ENCODE measurements at places on chromosomes 16 and 17. TPM values are rescaled to one million over a fixed set of nuclear protein-coding genes. Genes with fewer than 3 reads are reported as not detected.

Gene TEDC2
- total RNA-seq, result 26.5 TPM

- H3K4me3 ChIP-seq, result no peak overlapping the region
- peaks cover 32% of the 10 kb centered on the region for H3K36me3 ChIP-seq
- DNase-seq, result no peak
- H3K27me3 ChIP-seq, result no peaks in the 10 kb centered on the region
Observed at GRCh38 chr17:81258292-81258691, 19.2 kb downstream of the NDUFAF8 start.

GRCh38 chr17:75590314-75590761 lies 2.7 kb downstream of the MYO15B start:
- peaks cover 33% of the 10 kb centered on the region for H3K4me1 ChIP-seq
- no peak overlapping the region for H3K27ac ChIP-seq
- no peak for DNase-seq
- H3K36me3 ChIP-seq, result no peaks in the 10 kb centered on the region

- H3K36me3 ChIP-seq, result no peaks in the 10 kb centered on the region
- H3K27me3 ChIP-seq, result peaks cover 45% of the 10 kb centered on the region
- H3K4me3 ChIP-seq, result no peak overlapping the region
Observed at GRCh38 chr16:55398762-55399161, 74.8 kb downstream of the IRX6 start.

DNA sequence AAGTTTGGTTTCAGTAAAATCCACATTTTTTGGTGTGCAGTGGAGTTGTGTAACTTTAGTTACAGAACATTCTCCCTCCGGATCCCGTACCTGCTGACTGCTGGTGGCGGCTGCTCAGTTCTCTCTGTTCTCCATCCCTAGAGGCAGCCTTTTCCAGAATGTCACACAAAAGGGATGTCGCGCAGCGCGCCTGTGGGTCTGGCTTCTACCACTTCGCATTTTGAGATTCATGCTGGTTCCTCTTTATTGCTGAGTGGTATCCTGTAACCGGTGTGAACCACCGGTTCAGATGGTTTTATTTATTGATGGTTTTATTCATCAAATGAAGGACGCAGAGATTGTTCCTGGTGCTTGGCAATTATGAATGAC lies 981 bp upstream of the CEP131 start:
- H3K27ac ChIP-seq, result peak overlapping the region; percentile 61
- DNase-seq, result no peak
- H3K4me1 ChIP-seq, result peaks cover 29% of the 10 kb centered on the region
- H3K36me3 ChIP-seq, result peaks cover 8% of the 10 kb centered on the region
- no peak overlapping the region for H3K4me3 ChIP-seq
- no peaks in the 10 kb centered on the region for H3K27me3 ChIP-seq

DNA sequence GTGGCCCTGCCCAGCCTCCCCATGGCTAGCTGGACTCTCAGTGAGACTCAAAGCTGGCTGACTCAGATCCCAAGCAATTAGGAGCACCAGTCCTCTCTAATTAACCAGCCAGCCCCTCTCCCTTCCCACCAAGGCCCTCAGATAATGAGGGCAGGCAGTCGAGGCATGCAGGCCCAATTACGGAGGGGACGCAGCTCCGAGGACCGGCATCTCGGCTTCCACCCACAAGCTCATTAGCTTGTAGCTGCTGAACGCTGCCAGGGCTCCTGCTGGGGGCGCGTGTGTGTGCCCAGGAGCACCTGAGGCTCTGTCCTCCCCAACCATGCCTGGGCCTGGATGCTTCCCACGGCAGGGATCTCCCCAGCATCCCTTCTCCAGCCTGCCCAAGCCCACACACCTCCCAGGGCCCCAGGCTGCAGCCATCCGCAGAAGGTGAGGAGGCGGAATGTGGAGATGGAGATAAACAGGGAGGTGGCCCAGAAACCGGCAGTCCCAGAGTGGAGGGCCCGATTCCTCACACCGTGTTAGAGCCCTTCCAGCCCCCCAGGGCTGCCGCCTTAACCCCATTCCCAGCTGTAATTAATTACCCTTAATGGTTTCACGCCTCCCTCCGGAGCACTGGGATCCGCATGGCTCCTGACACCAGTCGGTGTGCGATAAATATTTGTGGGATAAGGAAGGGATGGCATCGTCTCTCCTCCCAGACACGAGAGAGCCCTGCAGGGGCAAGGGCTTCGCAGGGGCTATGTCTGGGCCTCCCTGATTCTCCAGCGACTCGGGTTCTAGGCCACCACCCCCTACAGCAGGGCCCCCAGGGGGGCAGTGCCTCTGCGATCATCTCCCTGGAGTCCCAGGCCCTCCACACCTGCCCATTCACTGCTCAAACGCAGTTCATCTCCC lies 42.2 kb downstream of the RPH3AL start:
- H3K4me1 ChIP-seq, result no peaks in the 10 kb centered on the region
- no peak overlapping the region for H3K27ac ChIP-seq
- no peaks in the 10 kb centered on the region for H3K27me3 ChIP-seq
- H3K4me3 ChIP-seq, result no peak overlapping the region

DNA sequence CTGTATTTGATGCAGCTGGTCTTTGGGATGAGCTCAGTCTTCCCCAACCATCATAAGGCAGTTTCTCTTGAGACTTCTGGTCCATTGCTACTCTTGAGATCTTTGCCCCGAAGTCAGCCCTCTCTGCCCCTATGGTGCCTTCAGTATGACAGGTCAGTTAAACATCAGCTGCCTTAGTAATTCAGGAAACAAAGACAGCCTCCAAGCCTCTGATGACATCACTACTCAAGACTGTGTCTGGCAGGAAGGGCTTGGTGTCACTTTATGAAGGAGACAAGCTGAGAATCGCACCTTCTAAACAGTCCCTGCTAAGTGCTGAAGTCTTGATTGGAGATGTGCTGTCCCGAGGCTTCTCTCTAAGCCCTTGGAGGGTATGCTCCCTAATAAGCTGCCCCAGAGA lies 104.9 kb upstream of the TBX2 start:
- no peak overlapping the region for H3K27ac ChIP-seq
- no peak overlapping the region for H3K4me3 ChIP-seq
- no peaks in the 10 kb centered on the region for H3K4me1 ChIP-seq
- DNase-seq, result peak; percentile 10

DNA sequence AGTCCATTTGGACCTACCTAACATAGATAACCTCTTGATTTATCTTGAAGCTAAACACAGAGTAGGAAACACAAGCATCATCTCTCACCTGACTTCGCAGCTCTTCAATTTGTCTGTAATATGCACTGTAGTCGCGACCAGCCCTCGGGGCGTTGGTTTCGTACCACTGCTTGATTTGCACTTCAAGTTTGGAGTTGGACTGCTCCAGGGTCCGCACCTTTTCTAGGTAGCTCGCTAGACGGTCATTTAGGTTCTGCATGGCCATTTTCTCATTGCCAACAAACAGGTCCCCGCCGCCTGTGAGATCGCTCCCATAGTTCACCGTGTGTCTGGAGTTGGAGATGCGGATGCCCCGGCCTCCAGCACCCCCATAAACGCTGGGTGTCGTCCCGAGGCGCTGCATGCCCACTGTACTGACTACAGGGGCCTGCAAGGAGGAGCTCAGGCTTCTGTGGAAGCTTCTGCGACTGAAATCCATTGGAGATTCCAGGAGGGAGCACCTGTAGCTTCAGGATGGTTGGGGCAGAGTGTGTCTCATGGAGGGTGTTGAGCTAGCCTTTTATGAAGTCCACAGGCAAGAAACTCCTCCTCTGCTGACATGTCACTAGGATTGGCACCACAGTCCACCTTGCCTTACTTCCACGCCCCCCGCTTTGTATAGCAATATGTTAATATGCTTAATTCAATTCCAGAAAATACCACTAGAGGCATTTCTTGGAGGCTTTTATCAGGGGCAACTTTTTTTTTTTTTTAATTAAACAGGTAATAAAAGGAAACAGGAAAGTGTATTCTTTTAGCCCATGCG lies at the start of gene KRT20:
Gene KRT20, minus strand, starts transcription at position 535 of the 805 bp plus-strand sequence. Its CDS starts 57 bp downstream, at position 478.
- no peak for DNase-seq
- no peaks in the 10 kb centered on the region for H3K36me3 ChIP-seq
- H3K27me3 ChIP-seq, result no peaks in the 10 kb centered on the region
- H3K4me3 ChIP-seq, result no peak within 1 kb of the TSS
- H3K27ac ChIP-seq, result no peak within 1 kb of the TSS

All from HCT116 (cell line).